ENCODE measurements at places on chromosomes 12 and 14. TPM values are rescaled to one million over a fixed set of nuclear protein-coding genes. Genes with fewer than 3 reads are reported as not detected.

Gene MANSC4
- not detected for total RNA-seq

Gene C14orf180
- not detected for total RNA-seq

Gene HIP1R
- 9.9 TPM for total RNA-seq

Gene PPP2R3C
- 31.4 TPM for total RNA-seq

Gene PZP
- not detected for total RNA-seq

Gene ESRRB
- not detected for total RNA-seq
